Chondrocyte (in vitro differentiated cells): ENCODE measurements at places on chromosomes 7 and 10. TPM values are rescaled to one million over a fixed set of nuclear protein-coding genes. Genes with fewer than 3 reads are reported as not detected.

The FGFR2 gene
- 1.7 to 6.0 TPM (median 2.9 TPM) in 3 replicates for total RNA-seq

The RUFY2 gene
- 19.8 to 22.3 TPM (median 20.2 TPM) in 3 replicates for total RNA-seq

The SHH gene
- total RNA-seq = not detected in 3 replicates

The MSMB gene
- not detected in 3 replicates for total RNA-seq

The BTBD16 gene
- 0.10 to 0.29 TPM in 2 of 3 replicates, not detected in the other for total RNA-seq

The CCDC71L gene
- 22.0 to 24.5 TPM (median 23.1 TPM) in 3 replicates for total RNA-seq

The ADAM8 gene
- total RNA-seq = 1.3 to 3.2 TPM (median 2.3 TPM) in 3 replicates

The HOXA4 gene
- 0.30 TPM in 1 of 3 replicates, not detected in the others for total RNA-seq

The HTR5A gene
- total RNA-seq = not detected in 3 replicates

The EPHA1 gene
- total RNA-seq = not detected in 3 replicates

DNA sequence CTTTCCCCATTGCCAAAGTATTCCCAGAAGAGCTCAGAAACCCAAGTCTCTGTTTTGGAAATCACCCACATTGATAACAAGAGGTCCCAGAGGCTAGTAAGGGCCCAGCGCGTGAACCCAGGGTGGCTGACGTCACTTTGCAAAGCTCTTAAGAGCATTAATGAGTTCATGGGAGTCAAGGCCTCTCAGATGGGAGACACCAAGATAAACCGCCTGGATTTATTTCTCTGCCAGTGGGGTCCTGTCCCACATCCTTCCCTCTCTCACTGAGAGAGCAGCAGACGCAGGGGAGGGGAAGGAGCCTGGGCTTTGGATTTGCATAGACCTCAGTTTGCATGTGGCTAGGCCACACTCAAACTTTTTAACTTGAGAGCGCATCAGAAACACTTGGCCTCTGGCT lies 184.8 kb upstream of the PDE1C start:
- DNase-seq = no peak

DNA sequence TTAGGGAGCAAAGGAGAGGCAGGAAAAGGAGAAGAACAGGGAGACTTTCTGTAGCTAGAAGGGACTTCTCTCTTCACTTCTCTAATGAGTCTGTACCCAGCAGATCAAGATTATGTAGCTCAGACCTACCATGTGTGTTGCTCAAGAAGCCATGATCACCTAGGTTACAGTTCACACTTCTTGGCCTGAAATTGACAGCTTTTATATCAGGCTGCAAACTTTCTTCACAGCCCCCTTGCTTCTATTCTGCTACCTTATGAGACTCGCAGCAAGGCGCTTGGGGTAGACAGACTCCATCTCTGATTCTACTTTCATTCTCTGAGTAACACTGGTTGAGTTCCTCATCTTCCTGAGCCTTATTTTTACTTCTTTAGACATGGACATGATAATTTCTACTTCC lies 19.6 kb upstream of the GIMAP2 start:
- DNase-seq = no peak

DNA sequence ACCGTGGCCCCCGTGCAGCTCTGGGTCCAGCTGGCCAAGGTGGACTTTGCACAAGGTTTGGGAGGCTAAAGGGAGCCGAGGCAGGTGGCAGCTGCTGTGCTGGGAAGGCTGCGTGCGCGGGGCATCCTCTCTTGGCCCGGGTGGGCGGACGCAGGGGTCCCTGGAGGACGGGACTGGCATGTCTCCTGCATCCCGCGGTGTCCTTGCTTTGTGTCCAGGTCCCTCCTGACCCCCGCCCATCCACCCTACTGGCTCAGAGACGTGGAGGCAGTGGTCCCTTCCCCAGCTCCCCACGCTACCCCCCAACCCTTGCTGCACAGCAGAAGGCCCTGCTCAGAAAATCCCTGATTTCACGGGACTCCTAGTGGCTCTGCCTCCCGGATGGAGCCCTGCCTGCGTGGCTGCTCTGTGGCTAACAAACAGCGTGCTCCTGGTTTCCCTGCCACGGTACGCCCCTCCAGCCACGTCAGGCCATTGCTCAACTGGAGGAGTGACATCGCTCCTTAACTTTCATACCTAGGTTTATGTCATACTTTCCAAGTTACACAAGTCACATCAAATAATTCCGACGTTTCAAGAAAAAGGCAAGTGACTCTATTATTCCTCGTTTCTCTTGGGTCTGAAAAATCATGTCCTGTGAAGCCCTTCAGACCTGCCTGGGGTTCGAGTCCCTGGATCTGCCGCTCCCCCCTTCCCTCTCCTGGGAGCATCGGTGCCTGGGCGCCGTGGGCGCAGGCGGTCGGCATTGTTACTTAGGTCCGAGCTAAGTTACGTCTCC lies 421.9 kb downstream of the DNAJB6 start:
- peak; percentile 91 for DNase-seq

- no peak for DNase-seq
Observed at GRCh38 chr10:29142516-29143314, 146.2 kb upstream of the LYZL1 start.

DNA sequence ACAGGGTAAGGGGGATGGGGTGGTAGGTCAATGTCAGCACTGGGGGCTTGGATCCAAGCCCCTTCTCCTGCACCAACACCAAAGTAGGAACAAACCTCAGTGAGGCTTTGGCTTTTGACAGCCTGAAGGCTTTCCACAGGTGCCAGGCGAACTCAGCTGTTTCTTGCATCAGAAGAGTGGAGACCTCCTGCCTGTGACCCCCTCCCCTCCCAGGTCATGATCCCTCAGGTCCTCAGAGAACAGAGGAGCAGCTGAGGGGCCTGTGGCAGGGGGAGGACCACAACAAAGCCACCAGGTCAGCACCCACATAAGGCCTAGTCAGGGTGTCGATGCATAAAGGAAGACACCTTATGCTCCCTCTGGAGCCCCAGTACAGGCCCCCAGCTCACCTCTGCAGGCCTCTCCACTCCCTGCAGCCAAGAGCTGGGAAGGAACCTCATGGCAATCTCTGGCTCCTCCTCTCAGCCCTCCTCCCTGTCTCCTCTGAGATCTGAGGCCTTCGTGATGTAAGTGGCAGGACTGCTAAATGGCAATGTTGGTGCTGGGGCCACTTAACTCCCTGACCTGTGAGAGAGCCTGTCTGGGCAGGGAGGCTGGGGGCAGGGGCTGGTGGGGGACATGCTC lies 19.1 kb upstream of the PRRT4 start:
- DNase-seq = no peak

DNA sequence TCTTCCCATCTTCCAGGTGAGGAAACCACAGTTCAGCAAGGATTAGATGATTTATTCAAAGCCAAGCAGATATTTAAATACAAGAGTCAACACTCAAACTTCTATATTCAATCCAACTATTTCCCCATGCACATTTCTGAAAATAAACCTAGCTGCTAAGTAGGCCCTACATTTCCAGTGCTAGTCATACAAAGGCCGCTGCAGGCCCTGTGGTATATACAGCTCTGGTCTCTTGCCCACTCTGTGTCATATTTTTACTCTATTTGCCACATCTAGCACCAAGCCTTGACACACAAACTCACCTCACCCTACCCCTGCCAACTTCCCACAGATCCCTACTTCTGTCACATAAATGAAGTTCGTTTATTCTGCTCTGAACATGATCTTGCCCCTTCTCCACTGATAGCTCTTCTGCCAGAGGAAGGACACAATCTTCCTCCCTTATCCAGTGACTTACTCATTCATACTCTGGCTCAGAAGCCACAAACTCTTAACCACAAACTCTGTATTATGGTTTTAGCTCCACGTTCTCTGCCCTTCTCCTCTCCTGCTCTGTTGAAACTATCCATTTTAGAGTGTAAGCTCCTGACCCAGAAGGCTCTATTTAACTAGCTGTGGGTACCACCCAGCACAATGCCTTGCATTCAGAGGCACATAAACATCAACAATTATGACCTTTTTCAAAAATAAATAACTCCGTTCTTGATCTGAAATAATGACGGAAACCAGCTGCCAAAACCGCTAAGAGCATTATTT lies 180.7 kb downstream of the CPEB3 start:
- no peak for DNase-seq

- DNase-seq = no peak
Observed at GRCh38 chr10:56090914-56091540, 270.0 kb downstream of the ZWINT start.

DNA sequence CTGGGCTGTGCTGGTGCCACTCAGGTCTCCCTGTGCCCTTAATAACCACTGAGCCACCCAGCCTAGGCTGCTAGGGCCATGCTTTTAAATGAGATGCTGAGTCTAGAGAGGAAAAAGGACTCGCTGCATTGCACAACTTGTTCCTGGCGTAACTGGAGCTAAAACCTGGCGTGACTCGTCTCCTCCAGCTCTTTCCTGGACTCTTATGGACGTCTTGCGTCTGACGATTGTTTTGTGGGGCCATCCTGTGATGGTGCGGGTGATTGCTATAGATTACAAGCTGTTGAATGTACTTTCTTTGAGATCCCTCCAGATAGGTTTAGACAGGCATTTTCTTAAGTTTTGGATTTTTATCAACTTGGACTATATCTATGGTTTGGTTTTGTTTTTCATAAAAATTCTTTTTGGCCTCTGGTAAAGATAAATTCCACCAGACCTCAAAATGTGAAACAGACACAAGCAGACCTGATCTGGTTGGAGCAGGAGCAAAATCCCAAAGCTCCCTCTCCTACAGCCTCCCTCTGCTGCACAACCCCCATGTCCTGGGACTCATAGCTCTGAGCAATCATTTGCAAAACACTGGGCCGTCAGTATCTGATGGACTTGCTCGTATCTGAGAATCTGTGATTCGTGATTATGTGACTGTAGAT lies 230.3 kb downstream of the ARHGAP12 start:
- DNase-seq = no peak

DNA sequence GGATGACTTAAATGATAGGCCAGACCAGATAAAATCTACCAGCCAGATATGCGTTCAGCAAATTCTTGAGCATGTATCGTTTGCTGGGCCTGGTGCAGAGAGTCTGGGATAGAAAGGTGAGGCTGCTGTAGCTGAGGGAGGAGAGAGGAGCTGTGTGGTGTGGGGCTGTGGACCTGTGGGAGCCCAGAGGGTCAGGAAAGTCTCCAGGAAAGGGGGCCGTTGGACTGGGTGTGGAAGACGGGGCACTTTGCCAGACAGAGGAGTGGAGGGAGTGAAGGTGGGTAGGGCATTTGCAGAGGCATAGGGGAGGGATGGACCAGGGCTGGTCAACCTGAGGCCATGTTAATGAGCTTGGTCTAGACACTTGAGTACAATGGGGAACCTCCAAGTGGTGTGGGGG lies 124.7 kb upstream of the UNC5B start:
- DNase-seq = no peak

GRCh38 chr7:37441386-37441760 lies 7.3 kb downstream of the ELMO1 start:
- DNase-seq = no peak

GRCh38 chr10:101055411-101055810 lies 6.4 kb upstream of the KAZALD1 start:
- DNase-seq = no peak

- DNase-seq = no peak
Observed at GRCh38 chr10:13669901-13670300, 83.1 kb downstream of the PRPF18 start.

GRCh38 chr10:112695539-112695938 lies 248.5 kb downstream of the VTI1A start:
- DNase-seq = no peak

- DNase-seq = no peak
Observed at GRCh38 chr10:64523065-64523759, 1002.0 kb downstream of the REEP3 start.

DNA sequence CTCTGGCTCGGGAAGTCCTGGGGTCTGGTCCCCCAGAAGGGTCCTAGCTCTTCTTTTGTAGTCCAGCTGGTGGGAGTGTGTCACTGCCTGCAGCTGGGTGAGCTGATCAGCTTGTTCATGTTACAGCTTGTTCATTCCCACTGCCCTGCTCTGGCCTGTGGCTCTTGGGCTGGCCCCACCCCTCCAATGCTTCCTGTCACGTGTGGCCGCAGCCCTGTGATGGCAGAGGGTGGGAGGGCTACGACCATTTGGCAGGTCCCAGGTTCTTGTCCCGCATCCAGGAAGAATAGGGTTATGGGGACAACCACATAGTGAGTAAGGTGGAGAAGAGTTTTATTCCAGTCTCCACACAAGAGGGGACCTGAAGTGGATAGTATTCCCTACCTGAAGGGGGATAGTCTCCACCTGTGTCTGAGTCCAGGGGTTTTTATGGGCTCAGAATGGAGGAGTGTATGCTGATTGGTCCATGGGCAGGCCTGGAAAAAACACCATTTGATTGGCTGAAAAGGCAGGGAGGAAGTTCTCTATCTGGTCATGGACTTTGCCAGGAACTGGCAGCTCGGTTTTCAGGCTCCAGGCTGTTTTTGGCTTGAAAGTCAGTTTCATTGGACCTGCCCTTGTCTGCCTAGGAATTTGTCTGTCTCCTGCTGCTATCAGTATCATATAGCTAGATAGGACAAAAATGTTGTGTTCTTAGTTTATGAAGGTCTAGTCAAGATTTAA lies 13.1 kb downstream of the SDHAF3 start:
- DNase-seq = peak; percentile 72

- DNase-seq = no peak
Observed at GRCh38 chr10:110511734-110512449, 14.2 kb downstream of the DUSP5 start.

- no peak for DNase-seq
Observed at GRCh38 chr10:43640603-43641002, 8.1 kb downstream of the ZNF32 start.

DNA sequence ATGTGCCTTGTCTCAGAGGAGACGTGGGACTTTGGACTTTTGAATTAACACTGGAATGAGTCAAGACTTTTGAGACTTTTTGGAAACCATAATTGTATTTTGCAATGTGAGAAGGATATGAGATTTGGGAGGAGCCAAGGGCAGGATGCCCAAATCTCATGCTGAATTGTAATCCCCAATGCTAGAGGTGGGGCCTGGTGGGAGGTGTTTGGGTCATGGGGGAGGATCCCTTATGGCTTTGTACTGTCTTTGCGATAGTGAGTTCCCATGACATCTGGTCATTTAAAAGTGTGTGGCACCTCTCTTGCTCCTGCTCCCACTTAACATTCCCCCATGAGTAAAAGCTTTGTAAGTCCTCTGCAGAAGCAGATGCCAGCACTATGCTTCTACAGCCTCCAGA lies 39.2 kb downstream of the DNAJC9 start:
- no peak for DNase-seq

DNA sequence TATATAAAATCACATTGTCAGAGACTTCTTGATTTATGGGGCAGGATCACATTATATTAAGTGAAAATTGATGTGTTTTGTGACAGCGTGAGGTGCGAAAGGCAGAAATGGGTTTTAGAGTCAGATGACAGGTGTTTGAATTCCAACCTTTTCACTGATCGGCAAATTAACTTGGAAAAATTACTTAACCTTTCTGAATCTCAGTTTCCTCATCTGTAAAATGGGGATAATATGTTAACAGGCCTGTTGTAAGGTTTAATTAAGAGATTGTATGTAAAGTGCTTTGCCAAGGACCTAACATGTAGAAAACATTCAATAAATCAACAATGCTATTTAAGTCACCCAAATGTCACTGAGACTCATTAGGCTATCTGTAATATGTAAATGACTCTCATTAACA lies 221.2 kb upstream of the LYZL1 start:
- no peak for DNase-seq

GRCh38 chr7:51428217-51428887 lies 111.7 kb upstream of the COBL start:
- DNase-seq = peak; percentile 44

GRCh38 chr10:121131426-121132265 lies 280.5 kb downstream of the WDR11 start:
- no peak for DNase-seq
